ENCODE measurements at places on chromosomes 1 and 21. TPM values are rescaled to one million over a fixed set of nuclear protein-coding genes. Genes with fewer than 3 reads are reported as not detected.

MYOC gene
- not detected for total RNA-seq

TTC13 gene
- total RNA-seq, result 9.0 TPM

FCMR gene
- total RNA-seq, result 4.3 TPM

HCN3 gene
- 2.0 TPM for total RNA-seq

CD84 gene
- total RNA-seq, result not detected

Measured in placental pericyte (primary cell).